ENCODE measurements at places on chromosomes 3 and 15. TPM values are rescaled to one million over a fixed set of nuclear protein-coding genes. Genes with fewer than 3 reads are reported as not detected.

Gene EPB42
- not detected for total RNA-seq

DNA sequence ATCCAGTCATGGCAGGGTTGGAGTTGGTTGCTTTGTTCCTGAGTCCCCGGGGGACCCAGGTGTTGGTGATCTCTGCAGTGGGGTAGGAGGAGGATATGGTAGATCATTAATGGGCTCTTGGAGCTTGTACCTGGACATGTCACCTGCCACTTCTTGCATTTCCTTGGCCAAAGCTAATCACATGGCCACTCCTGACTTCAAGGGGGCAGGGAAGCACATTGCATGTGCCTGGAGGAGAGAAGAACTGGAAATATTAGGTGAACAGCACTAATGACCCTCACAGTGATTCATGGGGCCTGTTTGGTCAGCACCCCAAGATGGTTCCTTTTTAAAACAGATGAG, 87.1 kb upstream of the MYZAP start:
- no peaks in the 10 kb centered on the region for H3K27me3 ChIP-seq
- DNase-seq: no peak
- H3K4me3 ChIP-seq: no peak overlapping the region
- H3K4me1 ChIP-seq: no peaks in the 10 kb centered on the region
- no peaks in the 10 kb centered on the region for H3K36me3 ChIP-seq

- peaks cover 9% of the 10 kb centered on the region for H3K36me3 ChIP-seq
- H3K27ac ChIP-seq: peak overlapping the region; percentile 47
These were observed 1.4 kb downstream of the SRGAP3 start for GRCh38 chr3:9247941-9248521.

DNA sequence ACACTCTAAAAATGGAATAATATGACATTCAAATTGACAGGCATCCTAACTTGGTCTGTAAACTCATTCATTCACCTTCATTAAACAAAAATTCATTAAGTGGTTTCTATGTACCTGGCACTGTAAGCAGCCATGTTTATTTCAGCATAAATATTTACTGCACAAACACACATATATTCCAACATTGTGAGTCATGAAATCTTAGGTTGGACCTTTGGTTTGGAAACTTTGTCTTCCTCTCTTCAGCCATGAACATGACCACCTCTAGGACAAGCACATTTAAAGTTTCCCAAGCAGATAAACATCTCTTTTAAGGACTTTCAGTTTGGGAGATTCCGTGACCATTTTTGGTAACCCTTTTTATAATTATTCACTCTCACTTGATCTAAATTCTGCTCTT, 131.8 kb downstream of the TPRG1 start:
- no peaks in the 10 kb centered on the region for H3K36me3 ChIP-seq
- peak overlapping the region; percentile 65 for H3K4me3 ChIP-seq
- peak overlapping the region; percentile 99 for H3K27ac ChIP-seq
- H3K27me3 ChIP-seq: no peaks in the 10 kb centered on the region
- H3K4me1 ChIP-seq: peaks cover 57% of the 10 kb centered on the region

GRCh38 chr3:67386451-67386850, 268.0 kb downstream of the SUCLG2 start:
- no peak overlapping the region for H3K27ac ChIP-seq
- no peak for DNase-seq
- no peaks in the 10 kb centered on the region for H3K4me1 ChIP-seq
- H3K4me3 ChIP-seq: no peak overlapping the region

DNA sequence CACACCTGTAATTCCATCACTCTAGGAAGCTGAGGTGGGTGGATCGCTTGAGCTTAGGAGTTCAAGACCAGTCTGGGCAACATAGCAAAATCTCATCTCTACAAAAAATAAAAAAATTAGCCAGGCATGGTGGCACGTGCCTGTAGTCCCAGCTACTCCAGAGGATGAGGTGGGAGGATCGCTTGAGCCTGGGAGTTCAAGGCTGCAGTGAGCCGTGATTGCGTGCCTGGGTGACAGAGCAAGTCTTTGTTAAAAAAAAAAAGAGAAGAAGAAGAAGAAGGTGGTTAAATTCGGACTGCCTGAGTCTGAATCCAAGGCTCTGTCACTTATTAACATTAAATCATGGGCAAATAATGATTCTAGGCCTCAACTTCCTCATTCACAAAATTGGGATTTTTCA, 51.0 kb downstream of the EOMES start:
- H3K27me3 ChIP-seq: no peaks in the 10 kb centered on the region
- H3K27ac ChIP-seq: no peak overlapping the region
- no peak overlapping the region for H3K4me3 ChIP-seq

DNA sequence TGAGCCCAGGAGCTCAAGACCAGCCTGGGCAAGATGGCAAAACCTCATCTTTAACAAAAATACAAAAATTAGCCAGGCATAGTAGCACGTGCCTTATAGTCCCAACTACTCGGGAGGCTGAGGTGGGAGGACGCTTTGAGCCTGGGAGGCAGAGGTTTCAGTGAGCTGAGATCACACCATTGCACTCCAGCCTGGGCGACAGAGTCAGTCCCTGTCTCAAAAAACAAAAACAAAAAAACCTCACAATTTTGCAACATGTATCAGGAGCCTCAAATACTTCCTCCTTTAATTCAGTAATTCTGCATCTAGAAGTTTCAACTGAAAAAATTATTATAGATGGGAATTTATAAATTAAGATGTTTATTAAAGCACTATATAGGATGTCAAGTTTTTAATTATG, 1.1 kb downstream of the MRPL47 start:
- H3K27me3 ChIP-seq: no peaks in the 10 kb centered on the region
- no peak for DNase-seq
- H3K4me1 ChIP-seq: peaks cover 9% of the 10 kb centered on the region
- peak overlapping the region; percentile 100 for H3K27ac ChIP-seq

Gene CFAP91
- total RNA-seq: not detected

GRCh38 chr3:33105341-33105948, 8.4 kb upstream of the CRTAP start:
- no peak for DNase-seq
- H3K27me3 ChIP-seq: no peaks in the 10 kb centered on the region
- H3K27ac ChIP-seq: peak overlapping the region; percentile 65
- no peak overlapping the region for H3K4me3 ChIP-seq
- peaks cover 11% of the 10 kb centered on the region for H3K4me1 ChIP-seq
- no peaks in the 10 kb centered on the region for H3K36me3 ChIP-seq

Gene MCF2L2
- 2.6 TPM for total RNA-seq

Gene SLC12A1
- total RNA-seq: not detected

DNA sequence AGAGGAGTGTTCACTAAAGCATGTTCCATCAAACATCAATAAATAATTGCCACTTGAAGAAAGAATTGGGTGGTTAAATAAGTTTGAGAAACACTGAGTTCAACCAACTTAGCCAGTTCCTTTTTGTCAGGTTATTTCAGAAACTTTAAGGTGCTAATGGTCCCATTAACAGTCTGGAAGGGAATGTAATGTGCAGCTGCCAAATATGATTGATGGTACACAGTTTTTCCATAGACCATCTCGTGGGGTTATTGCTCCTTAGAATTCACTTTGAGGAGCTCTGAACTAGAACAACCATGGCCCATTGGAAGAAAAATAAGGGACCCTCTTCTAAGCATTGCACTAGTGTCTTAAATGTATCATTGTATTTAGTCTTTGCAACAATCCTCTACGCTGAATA, 185.8 kb upstream of the NR2F2 start:
- DNase-seq: no peak
- no peaks in the 10 kb centered on the region for H3K36me3 ChIP-seq
- H3K27ac ChIP-seq: no peak overlapping the region
- H3K27me3 ChIP-seq: no peaks in the 10 kb centered on the region

Gene LRRN1
- total RNA-seq: 1.2 TPM

DNA sequence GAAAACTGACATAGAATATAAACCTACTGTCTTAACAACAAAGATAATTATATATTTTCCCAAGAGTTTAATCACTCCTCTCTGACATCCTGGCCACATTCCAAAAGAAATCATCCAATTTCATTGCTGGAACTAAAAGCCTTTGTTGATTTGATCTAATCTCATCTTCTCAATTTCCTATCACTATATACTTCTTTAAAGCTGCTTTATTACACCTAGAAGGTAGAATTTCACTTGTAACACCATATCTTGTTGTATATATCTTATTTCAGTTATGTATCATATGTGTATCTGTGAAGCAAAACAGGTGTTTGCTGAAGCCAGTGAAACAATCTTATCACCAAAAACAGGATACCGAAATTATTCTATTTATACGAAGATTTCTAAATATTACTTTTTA, 740.2 kb downstream of the ROBO1 start:
- H3K4me3 ChIP-seq: no peak overlapping the region
- no peaks in the 10 kb centered on the region for H3K36me3 ChIP-seq
- no peaks in the 10 kb centered on the region for H3K4me1 ChIP-seq
- DNase-seq: no peak

Gene GRAMD2A
- total RNA-seq: 0.93 TPM

Gene TAGLN3
- total RNA-seq: not detected

DNA sequence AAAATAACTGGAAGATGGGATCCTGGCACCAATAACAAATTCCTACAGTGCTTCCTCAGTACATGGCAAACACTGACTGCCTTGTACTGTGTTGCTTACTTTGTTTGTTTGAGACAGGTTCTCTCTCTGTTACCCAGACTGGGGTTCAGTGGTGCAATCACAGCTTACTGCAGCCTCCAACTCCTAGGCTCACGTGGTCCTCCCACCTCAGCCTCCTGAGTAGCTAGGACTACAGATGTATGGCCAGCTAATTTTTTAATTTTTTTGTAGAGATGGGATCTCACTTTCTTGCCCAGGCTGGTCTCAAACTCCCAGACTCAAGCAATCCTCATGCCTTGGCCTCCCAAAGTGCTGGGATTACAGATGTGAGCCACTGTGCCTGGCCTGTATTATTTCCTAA, 3.7 kb upstream of the ALPK3 start:
- H3K27ac ChIP-seq: no peak overlapping the region
- no peak overlapping the region for H3K4me3 ChIP-seq
- no peak for DNase-seq
- peaks cover 11% of the 10 kb centered on the region for H3K36me3 ChIP-seq
- no peaks in the 10 kb centered on the region for H3K27me3 ChIP-seq

Gene FEZF2
- not detected for total RNA-seq

Gene SOX2
- not detected for total RNA-seq

- H3K4me3 ChIP-seq: no peak overlapping the region
- peaks cover 11% of the 10 kb centered on the region for H3K36me3 ChIP-seq
- peaks cover 7% of the 10 kb centered on the region for H3K4me1 ChIP-seq
- H3K27ac ChIP-seq: peak overlapping the region; percentile 39
These were observed 45.7 kb downstream of the POC1A start for GRCh38 chr3:52108302-52109232.

Gene IQCB1
- total RNA-seq: 33.5 TPM

- H3K27ac ChIP-seq: no peak overlapping the region
- no peaks in the 10 kb centered on the region for H3K27me3 ChIP-seq
- peaks cover 20% of the 10 kb centered on the region for H3K4me1 ChIP-seq
- DNase-seq: no peak
- peaks cover 6% of the 10 kb centered on the region for H3K36me3 ChIP-seq
- no peak overlapping the region for H3K4me3 ChIP-seq
These were observed 898 bp downstream of the FBLN2 start for GRCh38 chr3:13549623-13550422.

DNA sequence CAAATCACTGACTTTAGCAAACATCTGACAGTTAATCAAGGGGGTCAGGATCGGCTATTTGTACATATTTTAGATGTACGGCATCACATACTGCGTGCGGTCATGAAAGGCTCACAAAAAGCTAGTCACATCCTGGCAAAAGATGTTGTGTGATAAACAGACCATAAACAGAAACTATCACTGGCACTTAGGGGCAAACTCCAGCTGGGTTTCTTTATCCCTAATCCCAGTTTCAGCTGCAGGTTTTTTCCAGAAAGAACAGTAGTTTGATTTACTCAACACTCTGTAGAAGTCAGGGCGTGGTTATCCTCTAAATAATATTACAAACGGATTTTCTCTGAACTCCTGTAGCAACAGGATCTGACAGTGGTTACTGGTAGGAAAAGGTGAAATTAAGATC, 112.4 kb upstream of the BHLHE40 start:
- peak overlapping the region; percentile 67 for H3K27ac ChIP-seq
- peak; percentile 5 for DNase-seq
- peaks cover 5% of the 10 kb centered on the region for H3K4me1 ChIP-seq
- no peak overlapping the region for H3K4me3 ChIP-seq
- H3K27me3 ChIP-seq: no peaks in the 10 kb centered on the region

DNA sequence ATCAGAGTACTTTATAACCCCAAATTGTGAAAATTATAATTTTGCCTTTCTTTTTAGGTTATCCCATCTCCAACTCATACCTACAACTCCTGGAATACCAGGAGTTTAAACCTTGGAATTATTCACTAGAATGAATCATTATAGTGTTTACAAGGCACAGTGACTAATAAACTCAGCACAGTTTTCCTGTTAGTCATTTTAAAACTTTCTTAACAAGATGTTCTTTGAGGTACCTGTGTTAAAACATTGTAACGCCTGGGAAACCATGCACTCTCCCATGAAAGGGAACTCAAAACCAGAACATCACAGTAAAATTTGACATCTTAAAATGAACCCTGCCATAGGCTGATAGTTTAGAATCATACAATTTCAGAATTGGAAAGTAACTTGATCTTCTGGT, 132.4 kb upstream of the OSTN start:
- H3K27ac ChIP-seq: peak overlapping the region; percentile 21
- no peaks in the 10 kb centered on the region for H3K27me3 ChIP-seq
- peak; percentile 61 for DNase-seq
- no peak overlapping the region for H3K4me3 ChIP-seq

DNA sequence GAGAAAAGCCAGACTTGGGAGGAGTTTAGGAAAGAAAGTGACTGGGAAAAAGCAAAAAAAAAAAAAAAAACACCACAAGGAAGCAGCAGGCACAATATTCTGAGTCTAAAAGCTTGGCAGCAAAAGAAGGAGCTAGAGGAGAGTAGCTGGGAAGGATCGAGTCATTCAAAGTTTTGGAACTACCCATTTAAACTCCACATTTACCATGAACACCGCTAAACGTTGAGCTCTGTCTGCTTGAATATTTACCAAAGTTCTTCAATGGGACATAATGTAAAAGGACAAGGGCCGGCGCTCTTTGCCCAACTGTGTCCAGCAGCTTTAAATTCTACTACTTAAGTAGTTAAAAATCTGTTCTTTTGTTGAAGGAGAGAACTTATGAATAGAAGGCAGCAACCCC, 481.9 kb downstream of the FOXP1 start:
- no peak overlapping the region for H3K4me3 ChIP-seq
- H3K27me3 ChIP-seq: no peaks in the 10 kb centered on the region
- peaks cover 37% of the 10 kb centered on the region for H3K4me1 ChIP-seq
- H3K27ac ChIP-seq: peak overlapping the region; percentile 59

Data from MCF 10A (cell line).